Chondrocyte (in vitro differentiated cells): ENCODE measurements at places on chromosomes 11 and 22. TPM values are rescaled to one million over a fixed set of nuclear protein-coding genes. Genes with fewer than 3 reads are reported as not detected.

The P2RX6 gene
- 2.1 to 4.9 TPM (median 2.2 TPM) in 3 replicates for total RNA-seq

The APOA1 gene
- not detected in 3 replicates for total RNA-seq

The HBB gene
- not detected in 3 replicates for total RNA-seq

DNA sequence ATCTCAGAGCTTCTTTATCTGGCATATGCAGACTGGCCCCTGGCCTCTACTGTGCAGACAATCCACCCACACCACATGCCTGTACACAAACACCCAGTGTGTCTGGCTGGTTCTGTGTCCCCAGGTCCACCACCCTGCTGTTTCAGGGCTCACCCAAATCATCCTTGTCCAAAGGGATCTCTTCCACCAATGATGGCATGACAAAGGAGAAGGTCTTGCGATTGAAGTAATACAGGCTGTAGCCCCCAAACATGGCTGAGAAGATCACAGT, 1.7 kb downstream of the SLC37A4 start:
- DNase-seq, result peak; percentile 28

- DNase-seq, result no peak
Measured at GRCh38 chr11:106585061-106585460, 433.2 kb downstream of the GUCY1A2 start.

GRCh38 chr22:21448627-21449416, 18.4 kb upstream of the TMEM191C start:
- peak; percentile 59 for DNase-seq
